ENCODE measurements at places on chromosomes 2 and 18. TPM values are rescaled to one million over a fixed set of nuclear protein-coding genes. Genes with fewer than 3 reads are reported as not detected.

Gene GDF7
- 9.3 TPM for total RNA-seq

Gene NT5DC4
- total RNA-seq = not detected

Gene COBLL1
- 79.6 TPM for total RNA-seq

DNA sequence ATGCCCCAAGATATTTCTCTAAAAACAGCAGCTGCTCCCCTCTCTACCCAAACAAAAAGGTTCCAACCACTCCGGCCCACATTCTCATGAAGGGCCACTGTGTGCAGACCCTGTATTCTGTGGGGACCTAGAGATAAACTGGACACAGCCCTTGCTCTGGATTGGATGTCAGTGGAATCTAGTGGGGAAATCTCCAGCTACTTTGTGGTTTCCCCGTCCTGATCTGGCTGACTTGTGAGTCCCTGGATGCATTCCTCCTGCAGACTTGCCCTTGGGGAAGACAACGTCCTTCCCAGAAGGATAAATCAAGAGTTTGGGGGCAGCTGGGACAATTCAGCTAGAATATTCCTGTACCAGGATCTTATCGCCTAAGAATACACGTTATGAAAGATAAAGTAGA lies 151.1 kb downstream of the FSHR start:
- no peak for DNase-seq

- DNase-seq = no peak
Observed at GRCh38 chr2:58803192-58803591, 562.1 kb upstream of the FANCL start.

DNA sequence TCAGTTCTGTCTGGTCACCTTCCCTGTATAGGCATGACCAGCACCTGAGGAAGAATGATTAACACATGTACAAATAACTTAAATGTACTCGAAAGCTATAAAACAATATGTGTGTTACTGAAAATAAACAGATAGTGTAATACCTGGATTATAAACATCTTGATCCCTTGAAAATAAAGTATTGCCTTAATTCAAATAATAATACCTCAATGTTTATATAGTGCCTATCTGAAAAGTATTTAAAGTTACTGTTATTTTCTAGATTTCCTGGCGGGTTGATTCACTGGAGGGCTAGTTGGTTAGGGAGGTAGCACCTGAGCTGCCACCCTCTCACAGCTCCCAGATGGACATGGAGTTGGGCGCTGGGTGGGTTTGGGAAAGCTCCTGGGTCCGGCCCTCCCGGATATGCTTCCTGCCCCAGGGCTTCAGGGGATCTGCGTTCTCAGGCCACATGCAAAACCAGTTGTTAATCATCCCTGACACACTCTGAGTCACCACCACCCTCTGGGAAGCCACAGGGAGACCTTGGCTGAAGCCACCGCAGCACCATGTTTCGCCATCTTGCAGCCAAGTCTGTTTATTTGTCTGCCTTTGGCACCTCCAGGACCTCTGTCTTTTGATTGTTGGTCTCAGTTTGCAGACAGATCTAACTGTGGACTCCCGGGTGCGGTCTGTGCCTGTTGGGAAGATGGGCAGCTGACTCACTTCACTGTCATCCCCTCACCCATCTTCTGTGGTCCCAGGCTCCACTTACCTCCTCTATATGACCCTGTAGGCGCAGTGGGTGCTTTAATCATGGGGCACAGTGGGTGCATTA lies 35.3 kb downstream of the RAB31 start:
- DNase-seq = no peak
